ENCODE measurements at places on chromosomes 11 and 22.

- no peak for DNase-seq
Measured at GRCh38 chr22:46537225-46537945, at the start of gene CELSR1. CELSR1 (minus strand) TSS chr22:46537620; CDS start chr22:46537170, 450 bp downstream.

GRCh38 chr11:34624069-34624468 lies 3.2 kb downstream of the EHF start:
- no peak for DNase-seq

GRCh38 chr22:24001314-24001713 lies 3.9 kb downstream of the GSTT4 start:
- DNase-seq, result peak; percentile 10

GRCh38 chr11:85886089-85887056 lies 31.2 kb downstream of the CCDC83 start:
- DNase-seq, result no peak

DNA sequence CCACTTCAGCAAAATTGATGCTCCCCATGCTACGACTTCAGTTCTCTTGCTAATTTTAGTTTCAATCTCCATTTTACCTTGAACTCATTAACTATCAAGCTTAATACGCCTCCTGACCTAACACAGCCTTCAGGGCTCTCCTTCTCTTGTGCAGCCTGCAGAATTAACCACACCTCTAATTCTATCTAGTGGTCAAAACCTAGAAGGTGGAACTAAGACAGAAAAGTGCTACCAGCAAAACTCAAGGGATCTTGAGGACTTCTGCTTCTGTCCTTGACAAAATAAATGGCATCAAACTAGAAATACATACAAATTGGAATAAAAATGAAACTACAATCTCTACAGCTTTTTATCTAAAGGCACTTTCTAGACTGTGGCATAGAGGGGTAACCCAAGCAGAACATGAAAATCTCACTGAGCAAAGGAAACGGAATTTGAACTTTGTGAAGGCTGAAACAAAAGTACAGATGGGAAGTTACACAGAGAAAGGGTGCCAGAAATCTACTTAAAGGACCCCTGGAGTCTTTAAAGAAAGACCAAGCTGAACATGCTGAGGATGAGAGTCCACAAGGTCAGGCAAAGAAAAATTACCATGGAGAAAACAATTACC lies 10.7 kb downstream of the CWF19L2 start:
- DNase-seq, result no peak

GRCh38 chr11:108614086-108614485 lies 20.5 kb upstream of the EXPH5 start:
- no peak for DNase-seq

- peak; percentile 78 for DNase-seq
Measured at GRCh38 chr11:57514538-57515331, 767 bp downstream of the SLC43A1 start.

DNA sequence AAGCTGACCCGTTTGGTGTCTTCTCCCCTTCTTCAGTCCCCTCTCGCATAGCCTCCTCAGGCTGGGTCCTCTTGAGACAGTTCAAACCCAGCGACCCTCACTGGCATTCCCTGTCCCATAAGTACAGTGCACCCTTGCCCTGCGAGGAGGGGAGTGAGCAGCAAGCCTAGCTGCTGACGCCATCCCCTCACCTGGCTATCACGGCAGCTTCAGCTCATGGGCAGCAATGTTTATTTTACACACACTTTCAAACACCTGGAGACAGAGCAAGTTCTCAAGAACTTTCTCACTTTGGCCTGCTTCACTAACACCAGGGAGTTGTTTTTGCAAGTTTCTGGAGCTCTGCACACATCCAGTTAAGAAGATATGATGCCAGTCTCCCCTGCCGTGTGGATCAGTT lies 189.6 kb upstream of the E2F8 start:
- DNase-seq, result no peak

DNA sequence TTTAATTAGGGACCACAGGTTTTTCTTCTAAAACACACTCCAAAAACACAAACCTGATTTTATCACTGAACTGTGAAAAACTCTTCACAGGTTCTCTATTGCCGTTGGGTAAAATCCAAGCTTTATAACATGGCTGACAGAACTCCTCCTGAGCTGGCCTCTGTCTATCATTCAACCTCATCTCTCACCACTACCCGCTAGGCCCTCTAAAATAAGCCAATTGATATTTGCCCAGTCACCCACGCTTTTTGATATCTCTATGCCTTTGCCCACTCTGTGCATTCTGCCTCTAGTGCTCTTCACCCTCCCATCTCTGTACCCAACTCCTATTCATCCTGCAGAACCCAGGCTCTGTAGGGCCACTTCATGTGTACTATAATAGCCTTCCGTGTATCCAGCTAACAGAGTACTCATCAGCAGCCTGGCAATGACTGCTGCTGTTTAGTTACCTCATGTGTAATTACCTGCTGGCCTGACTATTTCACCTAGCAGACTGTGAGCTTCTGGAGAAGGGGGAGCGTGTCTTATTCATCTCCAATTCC lies 1.1 kb upstream of the CNGA4 start:
- no peak for DNase-seq

GRCh38 chr11:124669193-124669592 lies 4.3 kb downstream of the SIAE start:
- peak; percentile 60 for DNase-seq

DNA sequence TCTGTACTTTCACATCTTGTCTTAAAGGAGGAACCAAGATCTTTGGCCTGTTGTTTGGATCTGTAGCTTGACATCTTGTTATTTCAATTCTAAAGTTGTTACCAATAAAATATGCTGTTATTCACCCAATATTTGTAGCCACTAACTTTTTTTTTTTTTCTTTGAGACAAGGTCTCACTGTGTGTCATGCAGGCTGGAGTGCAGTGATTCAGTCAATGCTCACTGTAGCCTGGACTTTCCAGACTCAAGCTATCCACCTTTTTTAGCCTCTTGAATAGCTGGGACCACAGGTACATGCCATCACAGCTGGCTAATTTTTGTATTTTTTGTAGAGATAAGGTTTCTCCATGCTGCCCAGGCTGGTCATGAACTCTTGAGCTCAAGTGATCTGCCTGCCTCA lies 769.4 kb downstream of the DLG2 start:
- peak; percentile 4 for DNase-seq

DNA sequence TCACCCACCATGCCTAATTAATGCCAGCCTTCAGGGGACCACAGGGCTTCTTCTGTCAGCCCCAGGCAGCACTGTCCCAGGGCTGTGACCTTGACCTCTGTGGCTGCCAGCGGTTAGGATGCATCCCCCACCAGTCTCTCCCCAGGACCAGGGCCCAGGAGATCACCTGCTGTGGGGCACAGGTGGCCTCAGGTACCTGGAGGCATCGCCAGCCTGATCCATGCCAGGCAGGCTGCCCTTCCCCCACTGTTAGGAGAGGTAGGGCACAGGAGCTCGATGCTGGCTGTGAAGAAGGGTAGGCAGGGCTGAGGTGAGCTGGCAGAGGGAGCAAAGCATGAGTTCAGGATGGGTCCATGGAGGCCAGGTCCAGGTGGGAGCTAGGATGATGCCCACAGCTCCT lies 16.7 kb upstream of the MDK start:
- DNase-seq, result no peak

DNA sequence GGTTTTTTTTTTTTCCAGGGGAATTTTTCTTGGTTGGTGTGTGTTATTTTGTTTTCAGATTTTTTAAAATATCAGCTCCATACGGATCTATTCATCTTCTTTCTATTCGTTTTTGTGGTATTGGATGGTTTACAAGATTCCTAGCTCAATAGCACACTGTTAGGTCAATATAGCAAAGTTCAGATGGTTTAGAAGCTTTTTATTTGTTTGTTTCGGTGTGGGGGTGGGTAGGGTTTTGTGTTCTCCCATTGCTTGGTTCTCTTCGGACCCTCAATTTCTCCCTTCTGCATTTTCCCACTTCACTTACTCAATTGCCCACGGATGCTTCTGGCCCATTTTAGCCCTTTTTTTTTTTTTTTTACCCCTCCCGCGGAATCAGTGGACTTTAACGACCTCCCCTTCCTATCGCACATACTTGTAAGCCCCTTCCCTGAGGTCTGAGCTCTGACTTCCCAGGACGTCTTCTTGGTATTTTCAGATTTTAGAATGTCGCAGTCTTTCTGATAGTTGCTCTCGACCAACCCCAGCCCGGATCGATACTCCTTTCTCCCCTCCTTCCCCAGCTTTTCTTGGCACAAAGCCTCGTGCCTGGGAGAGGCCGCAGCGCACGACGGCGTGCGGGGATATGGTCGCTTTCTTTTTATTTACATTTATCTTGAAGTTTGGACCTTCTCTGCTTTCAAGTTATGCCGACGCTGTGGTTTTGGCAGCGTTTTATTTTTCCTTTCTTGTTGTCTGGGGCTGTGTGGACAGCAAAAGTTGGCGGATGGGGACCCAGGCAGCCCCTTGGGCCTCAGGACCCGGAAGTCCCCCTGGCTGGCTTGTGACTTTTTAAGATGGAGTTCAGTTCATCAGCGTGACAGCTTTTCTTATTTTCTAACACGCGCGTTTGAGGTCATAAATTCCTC lies 4.4 kb upstream of the SPDYC start:
- no peak for DNase-seq

- DNase-seq, result no peak
Measured at GRCh38 chr11:64466115-64466718, 107.3 kb downstream of the RPS6KA4 start.

DNA sequence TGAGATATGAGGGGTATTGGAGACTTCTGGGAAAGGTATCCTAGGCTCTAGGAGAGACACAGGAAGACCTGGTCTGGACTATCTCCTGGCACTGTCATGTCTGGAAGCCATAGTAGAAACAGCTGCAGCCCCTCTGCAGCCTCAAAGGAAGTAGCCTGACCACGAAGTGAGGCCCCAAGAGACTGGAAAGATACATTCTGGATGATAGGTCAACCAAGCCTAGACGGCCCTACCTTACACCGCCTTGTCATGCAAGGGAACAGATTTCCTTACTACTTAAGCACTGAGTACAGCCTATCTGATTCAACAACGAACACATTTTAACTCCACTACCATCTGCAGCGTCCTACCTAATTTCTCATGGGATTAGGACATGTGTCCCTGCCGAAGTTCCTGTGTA lies 31.1 kb downstream of the UQCR10 start:
- no peak for DNase-seq

All from AG08396 (cell line).